ENCODE measurements at places on chromosomes 6 and 20.

DNA sequence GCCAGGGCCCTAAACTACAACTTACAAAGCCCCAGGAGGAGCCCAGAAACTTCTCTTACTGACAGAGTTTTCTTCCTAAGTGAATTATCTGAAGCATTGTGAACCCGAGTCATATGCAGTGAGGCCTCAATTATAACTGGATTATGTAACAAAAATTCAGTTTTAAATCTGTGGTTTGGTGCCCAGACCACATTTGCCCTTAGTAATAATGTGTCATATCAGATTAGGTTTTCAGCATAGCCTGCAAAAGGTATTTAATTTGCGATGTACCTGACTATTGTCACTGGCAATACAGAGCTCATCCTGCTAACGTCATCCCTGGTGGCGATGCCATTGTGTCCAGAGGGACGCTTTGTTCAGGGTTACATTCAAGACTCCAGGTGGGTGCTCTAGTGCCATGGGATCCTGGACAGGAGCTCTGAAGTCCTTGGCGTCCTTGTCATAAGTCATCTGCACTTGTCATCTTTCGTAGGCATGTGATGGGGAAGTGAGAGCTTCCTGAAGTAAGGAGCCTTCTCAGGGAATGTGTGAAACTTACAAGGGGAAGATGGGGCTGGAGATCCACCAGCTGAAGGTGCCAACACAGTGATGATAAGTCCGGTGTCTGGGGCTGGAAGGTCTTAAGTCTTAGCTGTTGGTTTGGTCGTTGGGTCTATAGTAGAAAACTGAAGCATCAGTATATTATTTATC, 65.1 kb downstream of the HIVEP1 start:
- no peak for DNase-seq

DNA sequence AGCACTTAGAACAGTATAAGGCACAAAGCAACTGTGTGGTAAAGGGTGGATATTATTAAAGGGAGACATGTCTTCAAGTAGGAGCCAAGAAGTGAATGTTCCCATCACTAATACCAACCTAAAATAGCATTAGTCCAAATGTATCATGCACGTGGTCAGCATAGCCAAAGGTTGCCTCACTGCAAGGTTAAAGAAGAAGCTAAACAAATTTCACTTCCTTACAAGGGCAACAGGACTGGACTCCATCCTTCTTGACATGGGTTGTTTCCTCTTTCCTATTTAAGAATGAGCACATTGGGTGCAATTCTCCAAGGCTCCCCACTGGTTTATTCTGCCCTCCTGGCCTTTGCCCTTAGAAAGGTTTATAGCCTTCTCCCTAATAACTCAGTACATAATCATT, 186.7 kb downstream of the PHACTR1 start:
- no peak for DNase-seq

GRCh38 chr20:44271915-44272663, 25.0 kb downstream of the GDAP1L1 start:
- no peak for DNase-seq

- no peak for DNase-seq
Observed at GRCh38 chr6:4180652-4181255, 45.4 kb upstream of the ECI2 start.

- no peak for DNase-seq
Observed at GRCh38 chr6:163793011-163793983, 378.8 kb downstream of the QKI start.

DNA sequence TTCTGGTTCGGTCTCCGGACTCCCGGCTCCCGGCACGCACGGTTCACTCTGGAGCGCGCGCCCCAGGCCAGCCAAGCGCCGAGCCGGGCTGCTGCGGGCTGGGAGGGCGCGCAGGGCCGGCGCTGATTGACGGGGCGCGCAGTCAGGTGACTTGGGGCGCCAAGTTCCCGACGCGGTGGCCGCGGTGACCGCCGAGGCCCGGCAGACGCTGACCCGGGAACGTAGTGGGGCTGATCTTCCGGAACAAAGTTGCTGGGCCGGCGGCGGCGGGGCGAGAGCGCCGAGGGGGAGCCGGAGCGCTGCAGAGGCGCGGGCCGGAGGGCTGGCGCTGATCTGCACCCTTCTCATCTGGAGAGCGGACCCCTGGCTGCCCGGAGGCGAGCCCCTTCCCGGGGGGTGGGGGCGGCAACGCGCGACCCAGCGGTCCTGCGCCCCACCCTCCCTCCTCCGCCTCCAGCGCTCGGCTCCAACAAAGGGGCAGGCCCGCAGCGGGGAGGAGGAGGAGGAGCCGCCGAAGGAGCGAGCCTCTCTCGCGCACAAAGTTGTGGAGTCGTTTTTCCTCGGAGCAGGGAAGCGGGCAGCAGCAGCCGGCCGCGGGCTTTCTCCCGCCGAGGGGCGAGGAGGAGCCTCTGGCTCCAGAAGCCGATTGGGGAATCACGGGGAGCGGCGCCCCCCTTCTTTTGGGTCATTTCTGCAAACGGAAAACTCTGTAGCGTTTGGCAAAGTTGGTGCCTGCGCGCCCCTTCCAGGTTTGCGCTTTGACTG, at the start of gene UTRN:
Gene UTRN (plus strand): TSS at position 553 of the 765 bp plus-strand sequence. CDS start 6,494 bp downstream, outside the sequence.
- DNase-seq, result peak; percentile 35

GRCh38 chr6:3001773-3002293, 2.1 kb downstream of the NQO2 start:
- DNase-seq, result no peak

- DNase-seq, result no peak
Observed at GRCh38 chr6:44356487-44356886, 14.0 kb downstream of the SPATS1 start.

DNA sequence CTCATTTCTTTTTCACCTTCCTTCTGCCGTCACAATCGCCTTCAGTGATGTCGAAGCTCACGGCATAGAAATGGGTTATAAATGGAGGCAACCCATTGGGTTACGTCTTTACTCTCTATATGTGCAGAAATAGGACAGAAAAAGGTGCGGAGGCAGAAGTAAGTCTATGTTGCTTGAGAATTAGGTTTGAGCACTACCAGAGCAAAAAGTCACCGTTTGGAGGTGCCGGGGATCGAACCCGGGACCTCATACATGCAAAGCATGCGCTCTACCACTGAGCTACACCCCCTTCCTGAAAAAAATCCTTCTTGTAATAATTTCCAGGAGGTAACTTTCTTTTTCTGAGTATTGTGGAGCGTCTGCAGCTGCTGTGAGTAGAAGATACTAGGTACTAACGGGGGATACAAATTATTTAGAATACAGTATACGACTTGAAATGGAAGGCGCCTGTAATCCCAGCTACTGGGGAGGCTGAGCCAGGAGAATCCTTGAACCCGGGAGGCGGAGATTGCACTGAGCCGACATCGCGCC, 134.2 kb downstream of the TRIM27 start:
- no peak for DNase-seq

GRCh38 chr6:162408826-162409535, 318.6 kb downstream of the PRKN start:
- no peak for DNase-seq

- no peak for DNase-seq
Observed at GRCh38 chr6:53803081-53803860, 8.5 kb downstream of the LRRC1 start.

GRCh38 chr6:156557251-156557910, 219.8 kb upstream of the ARID1B start:
- no peak for DNase-seq

GRCh38 chr6:138945354-138945753, 42.7 kb downstream of the REPS1 start:
- DNase-seq, result no peak

GRCh38 chr6:145731447-145731846, 3.9 kb downstream of the EPM2A start:
- DNase-seq, result peak; percentile 2

DNA sequence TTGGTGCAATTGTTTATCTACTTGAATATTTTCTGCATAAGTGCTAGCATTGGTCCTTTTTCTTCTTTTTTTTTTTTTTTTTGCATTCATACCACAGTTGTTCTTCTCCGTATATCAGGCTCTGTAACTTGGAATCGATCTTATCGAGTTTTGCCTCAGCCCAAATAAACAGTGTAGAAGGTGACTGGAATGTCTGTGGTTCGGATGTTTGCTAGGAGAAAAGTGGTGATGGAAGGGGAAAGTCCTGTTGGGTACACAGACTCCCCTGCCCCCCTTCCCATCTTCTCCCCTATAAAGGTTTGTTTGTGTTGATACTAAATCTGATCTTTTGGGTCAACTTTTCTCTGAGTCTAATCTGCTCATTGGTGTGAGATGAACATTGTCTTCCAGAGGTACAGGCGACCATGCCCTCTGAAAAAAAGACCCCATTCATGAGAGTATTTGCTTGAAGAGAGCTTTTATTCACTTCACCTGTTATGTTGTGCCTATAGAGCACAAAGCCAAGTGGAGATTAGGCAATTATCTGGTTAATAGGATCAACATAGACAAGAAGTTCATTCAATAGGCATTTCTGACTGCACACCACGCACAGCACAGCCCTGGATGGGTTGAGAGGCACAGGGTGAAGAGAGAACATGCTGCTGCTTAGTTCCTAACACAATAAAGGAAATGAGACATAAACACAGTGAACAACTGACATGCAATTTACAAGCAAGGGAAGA, 620.0 kb downstream of the PKHD1 start:
- no peak for DNase-seq

- no peak for DNase-seq
Observed at GRCh38 chr6:35321091-35321490, 21.3 kb upstream of the PPARD start.

DNA sequence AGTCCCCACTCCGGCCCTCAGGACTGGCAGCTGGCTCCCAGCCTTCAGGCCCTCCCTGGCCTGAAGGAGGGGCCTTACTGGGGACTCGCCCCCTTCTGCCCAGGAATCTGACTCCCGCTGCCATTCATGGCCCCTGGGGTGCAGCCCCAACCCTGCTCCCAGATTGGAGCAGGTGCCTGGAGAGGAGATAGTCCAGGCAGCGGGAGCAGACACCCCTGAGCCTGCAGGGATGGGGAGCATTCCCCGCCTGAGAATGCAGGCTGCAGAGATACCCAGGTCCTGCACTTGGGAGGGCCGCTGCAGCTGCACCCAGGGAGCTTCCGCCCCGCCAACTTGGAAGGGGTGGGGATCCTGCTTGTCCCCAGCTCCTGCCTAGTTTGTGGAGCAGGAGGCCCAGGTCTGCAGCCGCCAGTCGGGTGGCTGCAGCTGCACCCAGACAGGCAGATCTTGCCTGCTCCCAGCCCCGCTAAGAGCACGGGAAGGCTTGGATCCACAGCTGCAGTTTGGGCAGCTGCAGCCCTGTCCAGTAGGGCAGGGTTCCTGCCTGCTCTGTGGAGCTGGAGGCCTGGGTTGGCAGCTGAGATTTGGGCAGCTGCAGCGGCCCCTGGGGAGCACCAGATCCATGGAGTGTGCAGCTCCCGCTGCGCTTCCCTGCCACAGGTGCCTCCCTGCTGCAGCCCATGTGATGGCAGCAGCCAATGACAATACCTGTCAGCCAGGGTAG, 5.2 kb downstream of the GTSF1L start:
- no peak for DNase-seq

GRCh38 chr20:51612896-51613295, 70.4 kb upstream of the NFATC2 start:
- no peak for DNase-seq

DNA sequence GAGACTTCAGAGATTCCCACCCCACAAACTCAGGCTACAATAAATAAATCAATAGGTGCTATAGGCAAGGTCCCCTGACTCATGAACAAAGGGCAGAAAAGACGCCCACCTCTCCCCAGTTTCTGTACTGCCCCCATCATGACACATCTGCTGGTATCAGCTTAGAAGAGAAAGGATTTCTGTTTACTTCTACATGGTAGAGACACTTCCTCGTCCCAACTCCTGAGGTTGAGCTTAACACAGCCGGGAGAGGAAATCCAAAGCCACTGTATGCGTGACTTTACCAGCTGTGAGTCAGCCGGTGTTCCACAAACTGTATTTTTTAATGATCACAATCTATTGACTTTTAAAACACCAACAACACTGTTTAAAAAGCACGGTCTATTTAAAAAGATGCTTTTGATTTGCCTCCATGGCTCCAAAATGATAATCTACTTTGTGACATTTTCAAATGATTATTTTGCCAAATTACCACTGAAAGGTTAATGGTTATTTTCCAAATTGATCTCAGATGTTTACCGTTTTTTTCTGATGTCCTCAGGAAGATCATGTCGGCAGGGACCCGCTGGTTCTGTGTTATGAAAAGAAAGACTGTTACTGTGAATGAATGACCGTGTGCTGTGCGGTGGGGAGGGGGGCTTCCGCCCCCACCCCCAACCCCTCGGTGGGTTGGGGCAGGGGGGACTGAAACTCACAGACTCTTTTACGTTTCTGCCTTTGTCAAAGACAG, 72.5 kb downstream of the ATP9A start:
- DNase-seq, result no peak

DNA sequence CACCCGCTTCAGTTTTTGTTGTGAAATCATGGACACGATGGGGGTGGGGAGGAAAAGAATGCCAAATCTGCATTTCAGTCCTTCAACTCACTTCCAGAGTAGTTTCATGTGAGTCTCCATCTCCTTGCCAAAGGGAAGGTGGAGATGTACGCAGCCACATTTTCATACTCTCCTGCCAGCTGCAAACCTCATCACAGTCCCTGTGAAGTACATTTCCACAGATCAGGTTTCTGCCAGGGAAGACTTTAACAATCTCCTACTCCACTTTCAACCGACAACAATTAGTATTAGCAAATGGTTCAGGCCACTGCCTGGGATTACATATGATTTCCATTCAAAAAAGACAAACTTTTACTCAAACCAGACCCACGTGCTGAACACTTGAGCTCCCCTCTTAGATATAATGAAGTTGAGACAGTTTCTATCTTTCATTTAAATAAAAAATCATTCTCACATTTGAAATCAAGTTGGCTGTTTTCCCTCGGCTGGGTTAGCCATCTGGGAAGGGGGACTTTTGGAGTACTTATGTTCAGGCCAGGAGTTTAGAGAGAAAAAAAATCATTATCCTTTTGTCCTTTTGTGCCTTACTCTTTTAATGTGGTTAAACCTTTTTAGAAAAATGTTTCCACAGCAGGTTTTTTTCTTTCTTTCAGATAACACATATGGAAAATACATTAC, 51.0 kb upstream of the CEP162 start:
- DNase-seq, result no peak
